ENCODE measurements at places on chromosomes 16 and 17.

- DNase-seq: no peak
Observed at GRCh38 chr16:2827374-2827791, 2.7 kb upstream of the ZG16B start.

DNA sequence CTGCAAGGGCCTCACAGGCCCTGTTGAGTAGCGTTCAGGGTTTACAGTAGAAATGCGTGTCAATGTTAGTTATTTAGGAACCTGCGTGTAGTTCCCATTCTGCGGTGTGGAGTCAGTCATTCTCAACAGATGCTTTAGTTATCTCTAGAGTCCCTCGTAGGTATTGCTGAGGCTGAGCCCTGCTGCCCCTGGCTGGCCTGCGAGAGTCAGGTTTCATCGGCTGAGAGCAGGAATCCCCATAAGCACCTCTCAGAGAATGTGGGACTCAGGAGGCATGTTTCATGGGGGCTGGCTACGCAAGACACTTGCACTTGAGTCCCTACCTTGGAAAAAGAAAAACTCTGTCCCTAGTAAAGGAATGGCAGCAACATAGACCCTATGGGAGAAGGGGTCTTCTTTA is 347.5 kb upstream of the ASIC2 start:
- DNase-seq: no peak

DNA sequence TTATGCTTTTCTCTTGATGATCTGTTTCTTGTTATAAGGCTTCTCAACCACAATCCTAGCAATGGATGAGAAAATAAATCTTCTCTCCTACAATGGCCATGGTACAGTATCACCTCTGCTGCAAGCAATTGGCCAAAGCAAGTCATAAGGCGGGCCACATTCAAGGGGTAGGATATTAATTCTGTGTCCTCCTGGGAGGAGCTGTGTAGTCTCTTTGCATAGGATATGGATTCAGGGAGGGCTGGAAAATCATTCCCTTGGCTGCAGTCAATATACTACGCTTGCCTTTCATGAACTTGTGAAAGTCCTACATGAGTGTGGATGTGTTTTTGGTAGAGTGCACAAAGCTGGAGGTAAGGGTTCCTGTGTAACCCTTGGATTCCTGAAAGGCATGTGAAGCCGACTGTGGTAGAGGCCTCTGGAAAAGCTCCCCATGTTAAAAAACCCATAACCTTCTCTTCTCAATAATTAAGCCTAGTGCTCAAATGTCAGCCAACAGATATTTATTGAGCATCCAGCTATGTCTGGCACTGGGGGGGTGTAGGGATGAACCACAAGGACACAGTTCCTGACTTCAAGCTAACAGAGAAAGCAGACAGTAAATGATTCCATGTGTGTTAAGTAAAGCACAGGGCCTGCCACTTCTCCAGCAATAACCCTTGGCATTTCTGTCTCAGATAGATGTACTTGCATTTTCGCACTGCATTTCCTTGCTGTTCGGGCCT is 147.6 kb upstream of the HS3ST3A1 start:
- no peak for DNase-seq

GRCh38 chr16:82720414-82720813 is 93.6 kb downstream of the CDH13 start:
- no peak for DNase-seq

- DNase-seq: no peak
Observed at GRCh38 chr17:15232517-15232915, 32.6 kb downstream of the PMP22 start.

DNA sequence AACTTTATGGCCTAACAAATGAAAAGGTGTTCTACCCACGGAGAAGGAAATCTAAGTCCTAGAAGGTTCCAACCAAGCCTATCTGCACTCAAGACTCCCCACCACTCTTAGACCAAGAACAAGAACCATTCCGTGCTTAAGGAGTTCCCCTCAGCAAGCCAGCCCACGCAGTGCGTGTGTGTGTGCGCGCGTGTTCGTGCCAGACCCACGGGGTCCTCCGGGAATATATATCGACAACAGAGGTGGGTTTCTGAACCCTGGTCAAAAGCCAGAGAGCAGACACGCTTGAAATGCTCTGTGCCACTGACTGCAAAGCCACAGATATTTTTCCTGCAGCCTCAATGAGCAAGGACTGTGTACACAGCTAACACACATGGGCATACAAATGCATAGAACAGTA is 70.7 kb downstream of the SLC39A11 start:
- no peak for DNase-seq

DNA sequence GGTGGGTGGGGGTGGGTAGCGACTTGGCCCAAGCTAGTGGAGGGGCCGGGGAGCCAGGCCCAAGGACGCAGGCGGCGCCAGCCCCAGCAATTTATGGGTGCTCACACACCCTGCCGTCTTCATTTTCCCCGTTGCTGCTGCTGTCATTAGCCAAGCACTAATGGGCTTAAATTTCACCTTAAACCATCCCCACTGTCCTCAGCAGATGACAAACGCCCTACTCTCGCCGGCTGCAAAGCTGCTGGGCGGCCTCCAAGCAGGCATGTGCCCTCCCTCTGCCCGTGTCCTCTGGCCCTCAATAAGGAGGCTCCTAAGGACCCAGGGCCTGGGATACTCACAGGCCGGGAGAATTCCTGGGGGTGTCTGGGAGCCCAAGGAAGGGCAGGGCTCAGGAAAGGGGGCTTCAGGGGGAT is 66.1 kb downstream of the SREBF1 start:
- DNase-seq: no peak

DNA sequence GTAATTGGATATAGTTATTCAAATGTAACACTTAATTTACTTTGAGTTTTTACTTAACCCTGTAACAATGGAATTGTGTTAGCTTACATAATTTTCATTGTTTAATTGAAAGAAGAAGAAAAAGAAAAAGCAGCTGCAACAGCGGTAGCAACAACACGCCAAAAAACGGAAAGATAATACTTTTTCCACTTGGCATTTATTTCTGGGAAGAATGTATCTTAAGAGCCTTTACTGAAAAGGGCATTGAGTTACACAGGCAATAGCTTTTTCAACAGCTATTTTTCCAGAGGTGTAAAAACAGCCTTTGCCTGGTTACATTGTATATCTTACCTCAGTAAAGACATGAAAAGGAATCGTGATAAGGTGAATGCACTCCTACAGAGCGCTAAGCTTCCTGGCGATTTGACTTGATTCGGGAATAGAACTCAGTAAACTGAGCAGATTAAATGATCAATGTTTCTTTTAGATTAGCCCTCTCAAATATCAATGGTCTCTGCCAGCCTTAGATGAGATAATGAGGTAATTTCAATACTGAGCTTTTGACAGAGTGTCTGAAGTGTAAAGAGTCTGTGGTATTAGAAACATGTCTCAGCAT is 311.3 kb downstream of the CDH13 start:
- DNase-seq: no peak

GRCh38 chr16:2487903-2488531 is 13.1 kb downstream of the TBC1D24 start:
- DNase-seq: no peak

GRCh38 chr17:59093702-59094231 is 12.9 kb downstream of the TRIM37 start:
- DNase-seq: peak; percentile 90

GRCh38 chr17:51797150-51797549 is 361.4 kb downstream of the CA10 start:
- no peak for DNase-seq

GRCh38 chr16:77787452-77787851 is 912 bp upstream of the VAT1L start:
- DNase-seq: no peak

DNA sequence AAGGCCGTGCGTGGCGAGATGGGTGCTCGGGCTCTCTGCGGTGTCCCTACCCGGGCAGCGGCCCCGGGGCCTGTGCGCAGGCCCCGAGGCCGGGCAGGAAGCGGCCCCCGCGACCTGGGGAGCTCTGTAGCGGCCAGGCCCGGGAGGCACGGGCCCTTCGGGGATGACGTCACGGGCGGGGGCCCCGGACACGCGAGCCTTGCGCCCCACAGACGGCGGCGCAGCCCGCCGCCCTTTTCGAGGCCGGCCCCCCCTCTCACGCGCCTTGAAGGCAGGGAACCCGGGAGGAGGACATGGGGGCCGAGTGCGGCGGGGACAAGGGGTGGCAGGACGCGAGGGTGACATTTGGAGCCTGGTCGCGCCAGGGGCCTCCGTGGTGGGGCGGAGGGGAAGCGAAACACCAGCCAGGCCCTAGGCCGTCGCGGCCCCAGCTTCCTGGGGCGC is 1.1 kb downstream of the RAI1 start:
- DNase-seq: no peak

DNA sequence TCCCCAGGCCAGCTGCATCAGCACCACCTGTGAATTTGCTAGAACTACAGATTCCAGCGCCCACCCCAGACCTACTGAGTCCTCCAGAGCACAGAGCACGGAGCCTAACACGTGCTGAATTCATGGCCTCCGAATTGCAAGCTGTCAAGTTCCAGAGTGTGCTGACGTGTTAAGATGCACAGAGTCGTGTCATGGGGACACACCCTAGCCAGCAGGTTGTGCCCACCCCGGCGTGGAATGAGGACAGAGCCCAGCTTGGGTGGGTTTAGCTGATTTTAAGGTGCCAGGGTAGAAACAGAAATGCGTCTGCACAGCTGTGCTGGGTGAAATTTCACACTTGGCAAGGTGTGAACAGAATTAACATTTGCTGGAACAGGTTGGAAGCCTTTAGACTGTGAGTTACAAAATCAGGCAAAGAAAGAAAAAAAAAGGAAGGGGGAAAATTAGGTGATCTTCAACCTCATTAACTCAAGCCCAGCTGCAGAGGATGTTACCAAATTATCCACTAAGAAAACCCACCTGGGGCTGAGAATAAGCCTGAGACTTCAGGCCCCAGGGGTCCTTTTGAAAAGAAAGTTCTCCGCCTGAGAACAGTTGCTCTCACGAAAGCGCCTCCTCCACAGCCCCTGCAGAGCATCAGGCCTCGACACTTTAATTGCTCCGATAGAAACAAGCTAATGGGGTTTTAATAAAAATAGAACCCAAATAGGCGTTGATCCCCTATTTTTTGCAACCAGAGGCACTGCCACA is 27.1 kb downstream of the GINS3 start:
- no peak for DNase-seq

- DNase-seq: peak; percentile 22
Observed at GRCh38 chr16:90008708-90009145, 10.5 kb downstream of the DBNDD1 start.

DNA sequence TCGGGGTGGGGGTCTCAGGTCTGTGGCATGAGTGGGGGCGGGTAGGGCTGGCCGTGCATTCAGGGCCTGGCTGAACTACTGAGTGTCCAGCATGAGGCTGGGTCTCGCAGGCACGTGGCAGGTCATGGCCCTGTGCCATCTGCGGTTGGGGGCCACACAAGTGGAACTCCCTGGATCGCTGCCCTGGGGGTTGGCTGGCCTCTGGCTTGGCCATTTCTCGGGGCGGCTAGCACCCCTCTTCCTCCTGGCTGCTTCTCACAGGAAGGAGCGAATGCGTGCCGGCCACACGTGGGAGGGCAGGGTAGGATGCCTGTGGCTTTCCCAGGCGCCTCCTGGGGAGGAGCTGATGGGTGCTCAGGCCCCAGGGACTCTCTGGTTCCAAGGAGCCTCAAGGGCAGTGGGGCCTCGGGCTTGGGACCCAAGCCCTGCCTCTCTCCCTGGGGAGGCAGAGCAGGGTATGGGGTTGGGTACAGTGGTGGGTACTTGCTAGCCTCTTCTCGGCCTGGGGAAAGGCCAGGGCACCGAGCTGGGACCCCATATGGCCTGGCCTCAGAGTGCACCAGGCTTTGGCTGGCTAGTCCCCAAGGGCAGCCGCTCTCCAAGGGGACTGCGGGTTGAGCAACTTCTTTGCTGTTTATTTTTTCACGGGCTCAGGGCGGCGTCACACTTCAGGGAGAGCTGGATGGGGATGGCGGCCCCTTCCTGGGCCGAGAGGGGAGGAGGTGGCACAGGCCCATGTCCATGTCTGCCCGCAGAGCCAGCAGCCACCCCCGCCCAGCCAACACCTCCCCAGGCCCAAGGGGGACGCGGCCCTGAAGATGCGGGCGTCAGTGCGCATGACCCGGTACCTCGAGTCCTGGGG is 37.5 kb downstream of the ADCY7 start:
- DNase-seq: no peak

DNA sequence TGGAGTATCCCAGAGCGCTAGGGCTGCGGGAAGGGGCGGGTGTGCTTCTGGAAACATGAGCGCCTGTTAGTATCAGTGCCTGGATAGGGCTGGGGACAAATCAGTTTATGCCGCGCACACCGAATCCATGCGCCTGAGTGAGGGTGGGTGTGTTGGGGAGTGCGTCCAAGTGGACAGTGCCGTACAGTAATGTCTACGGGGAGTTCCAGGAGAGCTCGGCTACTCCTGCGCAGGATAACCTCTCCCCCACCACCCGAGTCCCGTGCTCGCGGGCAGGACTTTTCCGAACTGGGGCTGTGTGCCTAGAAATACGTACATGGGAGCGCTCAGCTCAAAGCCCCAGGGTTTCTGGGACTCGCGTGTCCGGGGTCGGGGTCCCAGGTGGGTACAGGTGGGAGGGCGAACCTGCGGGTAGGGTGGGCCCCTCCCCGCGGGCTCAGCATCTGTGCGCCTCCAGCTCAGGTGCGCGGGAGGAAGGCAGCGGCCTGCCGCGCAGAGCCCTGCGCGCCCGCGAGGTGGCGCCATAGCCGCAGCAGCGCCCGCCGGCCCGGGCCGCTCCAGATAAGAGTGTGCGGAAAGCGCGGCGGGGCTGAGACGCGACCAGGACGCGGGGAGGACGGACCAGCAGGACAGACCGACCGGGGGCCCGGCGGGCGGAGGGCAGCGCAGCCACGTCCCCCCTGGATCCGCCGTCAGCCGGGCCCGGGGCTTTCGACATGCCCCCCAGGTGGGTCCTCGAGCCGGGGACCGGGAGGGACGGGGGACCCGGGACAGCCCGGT is at the start of gene HIC1:
Gene HIC1, plus strand, starts transcription at position 592 of the 780 bp plus-strand sequence. CDS start 1,588 bp downstream, outside the sequence.
- peak; percentile 80 for DNase-seq

GRCh38 chr17:17376362-17376761 is 73.2 kb downstream of the NT5M start:
- DNase-seq: no peak

GRCh38 chr17:74720506-74720905 is 7.8 kb upstream of the CD300LF start:
- DNase-seq: no peak

GRCh38 chr16:74591876-74592650 is 14.9 kb downstream of the GLG1 start:
- no peak for DNase-seq
